Activated naive CD4-positive, alpha-beta T cell (primary cell): ENCODE measurements at places on chromosomes 7 and 10.
A peak's percentile ranks its signal among the peaks of the same experiment; 100 is the strongest.

DNA sequence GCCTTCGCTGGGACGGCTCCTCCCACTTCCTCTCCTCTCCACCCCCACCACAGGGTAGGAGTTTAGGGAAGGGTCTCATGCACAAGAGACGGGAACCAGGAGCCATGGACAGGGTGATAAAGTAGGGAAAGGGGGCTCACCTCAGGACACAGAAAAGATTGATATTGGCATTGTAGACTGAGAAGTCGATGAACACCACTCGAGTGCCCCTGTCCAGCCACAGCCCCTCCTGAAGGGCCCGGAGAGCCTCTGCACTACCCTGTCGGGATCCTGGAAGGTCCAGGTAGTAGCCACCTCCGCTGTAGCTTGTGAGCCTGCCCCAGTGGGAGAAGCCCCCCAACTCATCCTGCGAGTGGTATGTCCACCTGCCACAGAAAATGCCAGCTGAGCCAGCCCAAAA is 10.8 kb upstream of the BLOC1S2 start:
- no peak for DNase-seq

DNA sequence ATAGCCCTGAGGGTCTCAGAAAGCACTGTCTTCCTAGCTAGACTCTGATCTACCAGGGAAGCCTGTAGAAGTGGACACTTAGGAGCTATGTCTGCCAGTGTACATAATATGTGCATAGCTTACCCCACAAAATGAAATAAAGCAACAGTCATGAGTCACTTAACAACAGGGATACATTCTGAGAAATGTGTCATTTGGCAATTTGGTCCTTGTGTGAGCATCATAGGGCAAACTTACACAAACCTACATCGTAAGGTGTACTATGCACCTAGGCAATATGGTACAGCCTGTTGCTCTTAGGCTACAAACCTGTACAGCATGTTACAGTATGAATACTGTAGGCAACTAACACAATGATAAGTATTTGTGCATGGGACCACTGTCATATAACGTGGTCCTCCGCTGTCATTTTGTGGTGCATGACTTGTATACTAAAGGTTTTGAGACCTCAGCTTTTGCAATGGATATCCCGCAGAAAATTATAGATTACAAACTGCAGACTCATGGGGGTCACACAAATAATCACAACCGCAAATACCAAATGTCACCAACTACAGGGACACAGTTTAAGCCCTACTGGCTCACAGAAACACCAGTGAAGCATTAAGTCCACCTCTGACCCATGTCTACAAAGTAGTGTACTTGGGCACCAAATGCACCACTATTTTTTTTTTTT is 1.7 kb downstream of the URGCP start:
- DNase-seq = no peak

- no peak for DNase-seq
Observed at GRCh38 chr7:47291461-47292081, 290.3 kb downstream of the TNS3 start.

GRCh38 chr10:47337310-47337709 is 10.9 kb upstream of the RBP3 start:
- no peak for DNase-seq

DNA sequence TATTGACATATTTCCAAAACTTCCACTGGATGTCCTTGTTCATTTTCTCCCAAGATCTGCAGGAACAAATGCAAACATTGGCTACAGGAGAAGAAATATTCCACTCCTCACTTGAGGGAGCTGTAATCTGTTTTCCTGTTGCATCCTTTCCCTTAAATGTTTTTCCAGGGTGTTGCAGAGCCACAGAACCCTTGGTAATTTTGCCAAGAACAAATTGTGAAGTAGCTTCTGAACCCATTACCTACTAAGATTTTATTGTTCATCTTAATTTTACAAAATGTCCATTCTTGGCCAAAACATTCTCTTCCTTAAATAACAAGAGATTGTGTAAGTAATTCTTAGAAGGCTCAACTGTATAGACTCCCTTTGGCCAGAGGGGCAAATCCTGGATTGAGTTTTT is 177.0 kb downstream of the GNAT3 start:
- DNase-seq = no peak

GRCh38 chr7:134548877-134549276 is at the start of gene AKR1B15:
TSS of gene AKR1B15 (plus strand) at chr7:134549110. CDS start at chr7:134564620, 15,510 bp downstream.
- DNase-seq = no peak

DNA sequence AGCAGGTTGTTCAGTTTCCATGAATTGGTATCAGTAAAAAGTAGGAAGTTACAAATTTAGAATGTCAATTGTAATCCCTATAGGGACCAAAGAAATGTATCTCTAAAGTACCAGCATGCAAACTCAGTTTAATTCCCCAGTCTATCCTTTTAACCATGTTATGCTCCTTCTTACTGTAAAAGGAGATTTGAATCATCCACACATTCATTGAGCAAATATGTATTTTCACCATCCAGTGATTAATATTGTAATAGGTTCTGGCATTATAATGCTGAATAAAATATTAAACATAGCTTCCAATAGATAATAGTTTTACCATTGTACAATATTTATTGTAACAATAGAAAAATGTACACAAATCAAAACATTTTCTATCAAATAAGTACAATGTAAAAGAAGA is 228.2 kb upstream of the SEMA3A start:
- no peak for DNase-seq

DNA sequence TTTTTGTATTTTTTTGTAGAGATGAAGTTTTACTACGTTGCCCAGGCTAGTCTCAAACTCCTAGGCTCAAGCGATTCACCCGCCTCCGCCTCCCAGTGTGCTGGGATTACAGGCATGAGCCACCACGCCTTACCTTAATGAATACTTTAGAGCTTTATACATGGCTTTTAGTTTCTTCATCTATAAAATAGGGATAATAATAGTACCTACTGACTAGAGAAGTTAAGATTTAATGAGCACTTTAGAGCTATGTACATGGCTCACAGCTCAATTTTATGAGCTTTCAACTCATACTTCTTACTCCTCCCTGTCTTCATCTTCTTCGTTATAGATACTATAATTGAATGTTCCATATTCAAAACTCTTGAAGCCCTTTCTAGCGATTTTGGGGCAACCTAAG is 229.7 kb upstream of the KAT6B start:
- no peak for DNase-seq

- peak; percentile 13 for DNase-seq
Observed at GRCh38 chr10:101843032-101844021, at the start of gene KCNIP2. TSS of gene KCNIP2 (minus strand) at chr10:101843800. CDS start at chr10:101843568, 232 bp downstream.

- DNase-seq = no peak
Observed at GRCh38 chr7:27936768-27937102, 196.8 kb downstream of the TAX1BP1 start.

- no peak for DNase-seq
Observed at GRCh38 chr10:87510025-87510424, 5.3 kb downstream of the MINPP1 start.

DNA sequence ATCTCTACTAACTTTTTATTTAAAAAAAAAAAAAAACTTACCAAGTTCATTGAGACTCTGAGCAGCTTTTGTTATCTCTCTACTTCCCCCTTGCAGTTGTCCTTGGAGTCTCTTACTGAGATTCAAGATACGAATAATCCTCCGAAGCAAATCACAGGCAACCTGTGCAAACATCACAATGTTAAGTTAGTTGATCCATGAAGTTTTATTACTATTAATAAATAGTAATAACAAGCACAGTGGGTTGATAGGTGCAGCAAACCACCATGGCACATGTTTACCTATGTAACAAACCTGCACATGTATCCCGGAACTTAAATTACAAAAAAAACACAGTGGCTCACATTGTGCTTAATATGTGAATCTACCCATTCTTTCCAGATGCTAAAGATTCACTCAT is 36.5 kb downstream of the COG5 start:
- DNase-seq = no peak

DNA sequence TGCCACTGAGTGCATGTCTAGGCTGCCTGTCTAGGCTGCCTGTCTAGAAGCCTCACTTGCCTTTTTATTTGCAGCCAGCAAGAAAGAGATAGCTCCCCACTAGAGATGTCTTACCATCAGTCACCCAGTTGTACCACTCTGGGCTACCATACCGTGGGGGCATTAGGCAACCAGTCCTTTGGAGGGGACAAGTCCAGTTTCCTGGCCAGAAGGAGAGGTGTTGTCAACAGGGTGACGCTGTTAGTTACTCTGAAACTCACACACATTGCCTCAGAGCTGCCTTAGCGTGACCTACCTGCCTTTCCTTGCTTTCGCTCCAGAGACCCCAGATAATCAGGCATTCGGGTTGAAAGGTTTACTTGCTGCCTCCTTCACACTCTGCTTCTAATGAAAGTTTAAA is 155.4 kb downstream of the CELF2 start:
- no peak for DNase-seq

DNA sequence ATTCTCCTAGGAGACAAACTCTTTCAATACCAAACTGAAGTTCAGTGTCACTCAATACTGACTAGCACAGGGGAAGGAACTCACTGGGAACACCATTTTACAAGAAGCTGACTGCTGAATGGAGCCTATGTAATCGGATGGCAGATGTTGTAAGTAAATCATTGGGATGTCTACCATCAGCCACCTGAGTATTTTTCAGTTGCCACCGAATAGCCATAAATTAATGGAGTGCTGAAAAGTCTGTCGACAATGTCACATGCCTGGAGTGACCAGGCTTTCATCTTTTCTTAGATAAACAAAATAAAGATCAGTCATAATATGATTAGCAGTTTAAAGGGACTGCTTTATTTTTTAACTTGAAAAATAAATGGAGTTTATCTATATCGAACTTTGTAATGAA is 145.9 kb upstream of the SEMA3E start:
- DNase-seq = no peak

DNA sequence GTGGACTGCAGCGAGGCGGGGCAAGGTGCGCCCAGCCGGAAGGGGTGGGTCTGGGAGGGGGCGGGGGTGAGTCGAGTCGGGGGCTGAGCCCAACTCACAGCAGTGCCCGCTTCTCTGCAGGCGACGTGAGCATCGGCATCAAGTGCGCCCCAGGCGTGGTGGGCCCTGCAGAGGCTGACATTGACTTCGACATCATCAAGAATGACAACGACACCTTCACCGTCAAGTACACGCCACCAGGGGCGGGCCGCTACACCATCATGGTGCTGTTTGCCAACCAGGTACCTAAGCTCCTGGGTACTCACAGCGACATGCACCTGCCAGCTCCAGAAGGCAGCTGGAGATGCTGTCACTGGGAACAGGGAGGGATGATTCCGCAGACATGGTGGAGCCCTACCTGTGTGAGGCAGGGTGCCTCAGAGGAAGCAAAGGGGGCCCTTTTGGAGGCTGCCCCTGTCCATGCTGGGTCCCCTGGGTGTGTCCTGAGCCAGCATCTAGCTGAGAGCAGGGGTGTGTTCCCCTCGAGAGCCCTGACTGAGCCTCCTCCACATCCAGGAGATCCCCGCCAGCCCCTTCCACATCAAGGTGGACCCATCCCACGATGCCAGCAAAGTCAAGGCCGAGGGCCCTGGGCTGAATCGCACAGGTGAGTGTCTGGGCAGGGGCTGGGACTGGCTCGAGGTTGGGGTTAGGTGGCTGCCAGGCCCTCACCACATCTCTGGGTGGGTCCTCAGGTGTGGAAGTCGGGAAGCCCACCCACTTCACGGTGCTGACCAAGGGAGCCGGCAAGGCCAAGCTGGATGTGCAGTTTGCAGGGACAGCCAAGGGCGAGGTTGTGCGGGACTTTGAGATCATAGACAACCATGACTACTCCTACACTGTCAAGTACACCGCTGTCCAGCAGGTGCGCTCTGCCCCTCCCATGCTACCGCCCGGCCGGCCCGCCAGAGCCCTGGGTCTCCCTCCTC is 12.8 kb downstream of the FLNC start:
- no peak for DNase-seq

GRCh38 chr10:122271076-122271475 is at the start of gene BTBD16:
TSS of gene BTBD16 (plus strand) at chr10:122271296. CDS start at chr10:122275082, 3,786 bp downstream.
- DNase-seq = no peak

GRCh38 chr7:13990319-13990983 is 985 bp upstream of the ETV1 start:
- no peak for DNase-seq

DNA sequence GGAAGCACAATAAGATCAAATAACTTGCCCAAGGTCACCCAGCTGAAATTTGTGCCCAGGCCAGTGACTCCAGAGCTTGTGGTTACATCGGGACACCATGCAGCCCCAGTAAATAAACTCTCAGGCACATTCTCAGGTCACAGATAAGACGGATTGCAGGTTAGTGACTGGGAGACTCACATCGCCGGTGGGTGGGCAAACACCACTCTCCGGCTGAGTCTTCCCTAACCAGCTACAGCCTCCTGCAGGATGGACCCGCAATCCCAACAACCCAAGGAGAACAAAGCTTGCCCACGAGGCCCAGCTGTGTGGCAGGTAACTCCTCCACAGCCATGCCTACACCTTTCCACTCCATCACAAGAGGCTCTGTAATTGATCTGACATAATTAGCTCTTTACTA is 81.7 kb upstream of the EFCAB10 start:
- DNase-seq = no peak

DNA sequence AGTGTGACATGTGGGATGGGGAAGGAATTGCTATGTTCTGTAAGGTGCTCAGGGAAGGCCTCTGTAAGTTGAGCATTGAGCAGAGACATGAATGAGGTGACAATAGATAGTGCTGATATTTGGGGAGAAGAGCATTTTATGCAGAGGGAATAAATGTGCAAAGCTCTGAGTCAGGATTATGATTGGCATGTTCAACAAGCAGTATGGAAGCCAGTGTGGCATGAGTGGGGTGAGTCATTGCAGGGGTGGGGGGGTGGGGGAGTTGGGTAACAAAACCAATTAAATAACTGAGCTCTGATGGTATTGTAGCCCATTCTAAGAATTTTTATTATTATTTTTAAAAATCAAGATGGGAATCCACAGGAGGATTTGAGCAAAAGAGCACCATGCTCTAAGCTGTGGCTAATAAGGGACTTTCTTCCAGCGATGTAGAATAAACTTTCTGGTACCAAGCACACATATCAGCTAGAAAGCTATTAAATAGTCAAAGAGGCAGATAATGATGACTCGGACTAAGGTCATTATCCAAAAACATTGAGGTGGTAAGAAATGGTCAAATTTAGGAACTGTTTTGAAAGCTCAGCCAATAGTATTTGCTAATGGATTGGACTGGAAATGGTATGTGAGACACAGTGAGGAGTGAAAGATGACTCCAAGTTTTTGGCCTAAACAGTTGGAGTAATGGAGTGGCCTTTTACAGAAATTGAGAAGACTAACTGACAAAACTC is 96.4 kb downstream of the PRKG1 start:
- no peak for DNase-seq

GRCh38 chr7:134922720-134923704 is 63.3 kb upstream of the AGBL3 start:
- DNase-seq = no peak

GRCh38 chr7:108104324-108104723 is 25.8 kb downstream of the LAMB4 start:
- no peak for DNase-seq

DNA sequence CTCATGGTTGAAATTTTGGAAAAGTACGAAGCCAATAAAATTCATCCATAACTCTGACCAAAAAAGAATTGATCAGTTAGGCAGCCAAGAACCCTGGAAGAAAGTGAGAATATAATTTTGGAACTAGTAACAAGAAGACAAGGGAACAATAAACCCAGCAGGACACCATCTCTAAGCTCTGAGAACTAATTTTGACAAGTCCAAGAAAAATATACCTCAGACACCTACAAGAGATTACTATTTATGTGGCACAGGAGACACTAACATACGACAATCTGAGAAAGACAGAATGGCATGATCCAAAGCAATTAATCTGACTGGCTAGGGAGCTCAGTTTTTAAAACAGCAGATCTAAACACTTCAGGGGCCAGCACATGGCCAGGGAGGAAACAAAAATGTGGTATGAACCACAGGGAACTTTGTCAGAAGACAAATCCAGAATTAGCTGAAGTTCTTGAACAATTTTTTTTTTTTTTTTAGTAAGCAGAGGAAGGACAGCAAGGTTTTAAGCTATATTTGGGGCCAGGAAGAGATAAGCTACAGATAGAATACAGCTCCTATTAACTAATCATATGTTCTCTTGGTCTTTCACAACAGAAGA is 38.9 kb downstream of the PARD3 start:
- no peak for DNase-seq
